ENCODE measurements at places on chromosomes 4 and X.

DNA sequence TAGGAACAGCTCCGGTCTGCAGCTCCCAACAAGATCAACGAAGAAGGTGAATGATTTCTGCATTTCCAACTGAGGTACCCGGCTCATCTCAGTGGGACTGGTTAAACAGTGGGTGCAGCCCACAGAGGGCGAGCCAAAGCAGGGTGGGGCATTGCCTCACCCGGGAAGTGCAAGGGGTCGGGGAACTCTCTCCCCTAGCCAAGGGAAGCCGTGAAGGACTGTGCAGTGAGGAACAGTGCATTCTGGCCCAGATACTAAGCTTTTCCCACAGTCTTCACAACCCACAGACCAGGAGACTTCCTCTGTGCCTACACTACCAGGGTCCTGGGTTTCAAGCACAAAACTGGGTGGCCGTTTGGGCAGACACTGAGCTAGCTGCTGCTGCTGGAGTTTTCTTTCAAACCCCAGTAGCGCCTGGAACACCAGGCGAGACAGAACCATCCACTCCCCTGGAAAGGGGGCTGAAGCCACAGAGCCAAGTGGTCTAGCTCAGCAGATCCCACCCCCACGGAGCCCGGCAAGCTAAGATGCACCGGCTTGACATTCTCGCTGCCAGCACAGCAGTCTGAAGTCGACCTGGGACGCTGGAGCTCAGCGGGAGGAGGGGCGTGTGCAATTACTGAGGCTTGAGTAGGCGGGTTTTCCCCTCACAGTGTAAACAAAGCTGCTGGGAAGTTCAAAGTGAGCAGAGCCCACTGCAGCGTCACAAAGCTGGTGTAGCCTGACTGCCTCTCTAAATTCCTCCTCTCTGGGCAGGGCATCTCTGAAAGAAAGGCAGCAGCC, 84.6 kb downstream of the THOC2 start:
- DNase-seq: no peak

- DNase-seq: no peak
These were observed 2.0 kb downstream of the YTHDC1 start for GRCh38 chr4:68347845-68348244.

- no peak for DNase-seq
These were observed 10.1 kb upstream of the LDB2 start for GRCh38 chr4:16908377-16909021.

DNA sequence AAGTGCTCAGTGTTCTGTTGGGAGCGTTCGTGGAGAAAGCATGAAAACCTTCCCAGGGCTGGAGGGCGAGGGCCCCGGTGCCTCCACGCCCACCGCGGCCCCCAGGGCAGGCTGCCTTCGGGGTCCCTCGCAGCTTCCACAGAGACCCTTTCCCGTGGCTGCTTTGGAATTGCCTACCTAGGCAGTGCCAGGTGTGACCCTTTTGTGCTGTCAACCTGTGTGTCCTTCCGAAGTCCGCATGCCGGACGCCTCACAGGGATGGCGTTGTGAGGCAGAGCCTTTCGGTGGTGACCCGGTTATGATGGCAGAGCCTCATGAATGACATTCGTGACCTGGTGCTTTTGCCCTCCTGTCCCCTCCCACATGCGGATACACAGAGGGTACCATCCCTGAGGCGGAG, 17.4 kb downstream of the TMEM175 start:
- DNase-seq: no peak

DNA sequence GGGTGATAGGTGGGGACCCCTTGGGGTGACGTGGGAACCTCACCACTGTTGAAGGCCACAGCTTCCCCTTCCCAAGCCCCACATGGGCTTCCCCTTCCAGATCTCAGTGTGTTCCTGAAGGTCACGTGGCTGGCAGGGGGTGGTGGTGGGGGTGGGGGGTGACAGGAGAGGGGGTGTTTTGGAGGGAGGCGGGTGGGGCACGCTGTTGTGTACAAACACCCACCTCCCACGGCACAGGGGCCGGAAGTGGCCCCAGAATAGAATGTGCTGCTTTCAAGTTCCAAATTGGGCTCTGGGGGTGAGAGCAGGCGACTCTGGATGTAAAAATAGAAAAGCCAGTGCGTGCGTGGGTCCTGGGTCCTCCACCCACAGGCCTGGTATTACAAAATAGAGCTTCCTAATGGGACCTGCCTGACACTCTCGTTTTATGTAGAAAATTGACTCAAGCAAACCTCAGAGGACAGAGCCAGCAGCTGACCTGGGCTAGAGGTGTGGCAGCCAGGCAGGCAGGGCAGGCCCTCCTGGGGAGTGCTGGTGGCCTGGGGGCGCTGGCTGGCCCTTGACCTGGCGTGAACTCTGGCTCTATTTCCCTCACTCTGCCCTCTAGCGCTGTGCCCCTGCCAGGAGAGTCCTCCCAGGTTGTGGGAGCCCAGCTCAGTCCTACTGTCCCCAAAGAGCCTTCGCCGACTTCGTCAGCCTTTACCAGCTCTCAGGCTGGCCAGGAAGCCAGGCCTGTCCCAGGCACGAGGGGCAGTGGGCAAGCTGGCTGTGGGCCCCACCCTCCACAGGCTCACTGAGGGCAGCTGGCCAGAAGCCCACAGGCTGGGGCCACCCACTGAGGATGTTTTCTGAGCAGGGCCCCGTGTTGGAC, 5.4 kb upstream of the SH3BP2 start:
- DNase-seq: no peak

GRCh38 chr4:26141051-26141721, 179.6 kb upstream of the RBPJ start:
- DNase-seq: no peak

All from hematopoietic multipotent progenitor cell (in vitro differentiated cells).